ENCODE measurements at places on chromosomes 5 and 9.
A peak's percentile ranks its signal among the peaks of the same experiment; 100 is the strongest.

GRCh38 chr5:141788296-141788970, 89.8 kb downstream of the PCDH1 start:
- no peak for DNase-seq

- DNase-seq: no peak
Measured at GRCh38 chr5:142722146-142722545, 36.3 kb upstream of the FGF1 start.

GRCh38 chr5:154316223-154316935, 125.8 kb downstream of the GALNT10 start:
- no peak for DNase-seq

DNA sequence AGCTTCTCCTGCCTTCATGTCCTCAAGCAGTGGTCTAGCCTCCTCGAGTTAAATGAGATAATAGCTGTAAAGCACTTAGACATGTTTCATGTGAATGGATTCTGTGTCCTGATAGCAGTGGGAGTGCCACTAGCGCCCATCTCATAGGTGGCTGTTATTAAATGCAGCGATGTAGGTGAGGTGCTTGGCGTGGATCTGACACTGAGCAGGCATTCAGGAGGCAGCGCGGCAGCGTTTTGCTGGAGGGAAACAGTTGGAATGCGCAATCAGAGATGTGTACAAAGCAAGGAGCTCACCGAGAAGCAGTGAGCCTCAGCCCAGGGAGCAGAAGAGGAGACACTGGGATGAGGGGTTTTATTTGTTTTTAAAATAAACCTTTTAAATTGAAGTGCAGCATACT, 106.6 kb downstream of the RGS3 start:
- DNase-seq: no peak

DNA sequence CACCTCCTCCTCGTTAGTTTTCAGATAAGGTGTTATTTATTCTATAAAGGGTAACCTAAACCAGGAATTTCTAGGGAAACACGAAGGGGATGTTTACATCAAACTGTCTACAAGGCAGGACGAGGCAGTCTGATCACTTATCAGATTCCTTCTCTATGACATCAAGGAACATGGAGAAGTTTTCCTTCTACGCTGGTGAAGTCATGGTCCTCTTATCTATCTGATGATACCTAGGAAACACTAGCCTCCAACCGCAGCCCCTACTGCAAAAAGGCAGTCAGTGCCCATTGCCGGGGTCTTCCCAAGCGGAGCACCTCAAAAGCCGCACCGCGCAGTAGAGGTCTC, 1.5 kb downstream of the MPDZ start:
- no peak for DNase-seq

DNA sequence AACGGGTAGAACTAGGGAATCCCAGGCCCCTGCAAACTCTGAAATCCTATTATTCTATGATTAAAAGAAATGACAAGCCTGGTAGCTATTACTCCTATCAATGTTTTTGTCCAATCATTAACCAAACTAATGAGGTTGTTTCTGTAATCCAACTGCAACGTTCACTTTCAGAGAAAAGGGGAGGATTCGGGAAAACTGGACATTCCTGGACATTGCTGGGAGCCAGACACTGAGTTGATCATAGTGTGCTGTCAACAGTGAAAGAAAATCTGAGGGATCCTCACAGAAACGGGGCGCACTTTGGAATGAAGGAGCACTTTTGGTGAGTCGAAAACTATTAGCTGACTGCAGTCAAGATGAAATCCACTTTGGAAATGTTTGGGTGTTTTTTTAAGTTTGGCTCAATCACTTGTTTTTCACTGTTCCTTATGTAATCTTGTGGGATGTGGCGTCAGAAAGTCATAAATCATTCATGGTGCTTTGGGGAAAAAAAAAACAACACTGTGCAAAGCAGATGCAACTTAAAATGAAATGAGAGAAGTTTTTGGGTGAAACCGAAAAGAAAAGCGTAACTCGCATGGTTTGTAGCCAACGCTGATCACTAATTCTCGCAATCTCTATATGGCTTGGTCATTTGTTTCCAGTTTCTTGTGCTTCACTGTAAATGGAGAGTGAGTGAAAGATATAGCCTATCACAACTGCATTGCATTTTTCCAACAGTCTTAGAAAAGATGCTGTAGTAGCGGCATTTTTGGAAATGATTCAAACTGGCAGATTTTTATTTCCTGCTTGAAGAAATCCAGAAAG, 51.2 kb upstream of the ADRA1B start:
- no peak for DNase-seq

GRCh38 chr5:169993485-169993790, 13.1 kb upstream of the INSYN2B start:
- no peak for DNase-seq

DNA sequence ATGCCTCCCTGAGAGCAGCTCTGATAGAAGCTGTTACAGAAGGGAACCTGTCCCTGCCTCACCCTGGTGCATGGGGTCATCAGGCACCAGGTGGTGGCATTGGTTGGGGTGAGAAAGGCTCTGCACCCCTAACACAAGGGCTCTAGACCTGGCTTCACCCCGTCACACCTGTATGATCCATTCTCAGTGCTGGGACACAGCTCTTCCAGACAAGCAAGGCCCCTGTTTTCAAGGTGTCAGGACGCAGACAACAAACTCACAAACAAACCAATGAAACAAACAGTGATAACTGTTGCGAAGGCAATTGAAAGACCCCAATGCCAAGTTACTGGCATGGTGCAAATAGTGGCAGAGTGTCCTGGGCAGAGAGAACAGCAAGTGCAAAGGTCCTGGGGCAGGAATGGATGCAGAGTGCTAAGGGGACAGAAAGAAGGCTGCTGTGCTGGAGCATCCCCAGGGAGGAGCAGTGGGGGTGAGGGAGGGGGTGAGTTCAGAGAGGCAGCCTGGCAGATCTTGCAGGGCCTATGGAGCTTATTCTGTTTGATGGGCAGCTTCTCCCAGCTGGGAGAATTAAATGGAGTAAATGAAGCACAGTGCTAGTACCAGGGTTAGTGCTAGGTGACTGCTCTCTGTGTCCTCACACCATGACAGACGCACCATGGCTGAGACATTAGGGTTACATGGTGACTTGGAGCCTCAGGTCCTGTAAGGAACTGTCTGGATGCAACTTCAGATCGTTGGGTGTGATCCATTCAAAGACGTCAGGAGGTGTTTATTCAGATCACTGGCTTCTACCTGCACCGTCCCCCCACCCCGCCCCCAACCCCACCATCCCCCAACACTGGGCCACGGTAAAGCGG, 67.9 kb upstream of the UNC5A start:
- DNase-seq: no peak

GRCh38 chr9:104866191-104866590, 61.8 kb downstream of the ABCA1 start:
- DNase-seq: no peak

DNA sequence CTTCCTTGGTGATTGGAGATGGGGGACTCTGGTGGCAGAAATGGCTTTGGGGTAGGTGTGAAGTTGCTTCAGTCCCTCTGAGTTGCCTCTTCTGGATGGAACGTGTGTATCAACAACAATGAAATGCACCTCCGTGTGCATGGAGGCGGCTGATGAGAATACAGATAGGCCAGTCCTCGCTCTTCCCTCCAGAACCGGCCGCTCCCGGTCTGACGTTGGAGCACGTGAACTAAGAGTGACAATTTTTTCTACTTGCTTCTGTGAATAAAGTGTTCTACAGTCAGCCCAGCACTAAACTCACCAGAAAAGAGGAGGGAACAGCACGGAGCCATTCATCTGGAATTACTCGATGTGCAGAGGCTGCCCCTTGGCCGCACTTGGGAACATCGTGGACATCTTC, 90.7 kb downstream of the ANKRD33B start:
- DNase-seq: no peak

GRCh38 chr9:35717132-35717870, 14.7 kb downstream of the TLN1 start:
- no peak for DNase-seq

GRCh38 chr9:107975426-107976010, 485.9 kb upstream of the KLF4 start:
- DNase-seq: no peak

DNA sequence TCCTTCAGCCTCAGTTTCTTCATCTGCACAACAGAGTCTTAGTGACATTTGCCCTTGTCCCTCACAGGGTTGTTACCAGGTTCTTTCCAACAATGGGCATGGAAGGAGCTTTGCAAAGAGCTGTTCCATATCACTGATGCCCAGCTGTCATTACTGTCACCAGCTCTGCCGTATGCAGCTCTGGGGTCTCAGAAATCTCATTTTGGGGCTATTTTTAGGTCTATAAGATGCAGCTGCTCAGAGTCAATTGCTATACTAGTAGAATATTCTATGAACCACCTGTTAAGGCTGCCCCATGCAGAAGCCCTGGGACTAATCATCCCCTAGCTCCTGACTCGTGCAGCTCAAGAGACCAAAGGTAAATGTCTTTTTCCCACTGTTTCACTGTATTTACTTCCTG, 105.1 kb upstream of the TNPO1 start:
- DNase-seq: no peak

GRCh38 chr9:132768932-132769905, 99.0 kb downstream of the GTF3C4 start:
- peak; percentile 37 for DNase-seq

DNA sequence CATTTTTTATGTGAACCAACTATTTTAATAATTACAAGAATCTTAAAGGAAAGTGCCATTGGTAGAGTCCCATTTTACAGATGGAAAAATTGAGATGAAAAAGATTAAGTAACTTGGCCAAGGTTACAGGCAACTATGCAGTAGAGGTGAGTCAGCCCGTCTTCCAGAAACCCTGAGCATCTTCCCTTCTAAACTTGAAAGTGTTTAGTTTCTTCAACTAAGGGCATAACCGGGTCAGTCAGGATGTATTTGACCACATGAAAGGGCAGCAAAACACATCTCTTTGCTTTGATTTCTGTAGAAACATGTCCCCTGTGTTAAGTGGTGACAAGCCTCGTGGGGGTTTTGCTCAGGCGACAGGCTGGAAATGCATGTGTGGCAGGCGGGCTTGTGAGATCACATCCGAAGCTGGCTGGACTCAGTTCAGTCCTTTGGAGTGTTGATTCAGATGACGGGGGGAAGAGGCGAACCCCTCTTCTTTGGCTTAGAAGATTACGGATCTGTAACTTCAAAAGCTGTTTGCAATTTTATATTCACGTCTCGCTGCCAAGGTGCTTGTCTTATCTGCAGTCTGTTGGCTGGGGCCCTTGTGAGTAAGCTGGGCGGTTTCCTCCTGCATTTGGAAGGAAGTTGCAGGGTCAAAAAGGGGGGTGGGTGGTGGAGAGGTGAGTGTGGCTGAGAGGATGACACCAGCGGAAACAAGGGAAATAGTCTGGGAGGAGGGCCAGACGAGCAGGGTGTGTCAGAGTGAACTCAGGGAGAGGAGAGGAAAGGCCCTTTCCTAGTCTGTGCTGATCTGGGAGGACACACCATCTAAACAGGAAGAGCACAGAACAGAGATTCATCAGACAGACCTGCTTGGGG, 78.9 kb upstream of the RPS23 start:
- DNase-seq: no peak

DNA sequence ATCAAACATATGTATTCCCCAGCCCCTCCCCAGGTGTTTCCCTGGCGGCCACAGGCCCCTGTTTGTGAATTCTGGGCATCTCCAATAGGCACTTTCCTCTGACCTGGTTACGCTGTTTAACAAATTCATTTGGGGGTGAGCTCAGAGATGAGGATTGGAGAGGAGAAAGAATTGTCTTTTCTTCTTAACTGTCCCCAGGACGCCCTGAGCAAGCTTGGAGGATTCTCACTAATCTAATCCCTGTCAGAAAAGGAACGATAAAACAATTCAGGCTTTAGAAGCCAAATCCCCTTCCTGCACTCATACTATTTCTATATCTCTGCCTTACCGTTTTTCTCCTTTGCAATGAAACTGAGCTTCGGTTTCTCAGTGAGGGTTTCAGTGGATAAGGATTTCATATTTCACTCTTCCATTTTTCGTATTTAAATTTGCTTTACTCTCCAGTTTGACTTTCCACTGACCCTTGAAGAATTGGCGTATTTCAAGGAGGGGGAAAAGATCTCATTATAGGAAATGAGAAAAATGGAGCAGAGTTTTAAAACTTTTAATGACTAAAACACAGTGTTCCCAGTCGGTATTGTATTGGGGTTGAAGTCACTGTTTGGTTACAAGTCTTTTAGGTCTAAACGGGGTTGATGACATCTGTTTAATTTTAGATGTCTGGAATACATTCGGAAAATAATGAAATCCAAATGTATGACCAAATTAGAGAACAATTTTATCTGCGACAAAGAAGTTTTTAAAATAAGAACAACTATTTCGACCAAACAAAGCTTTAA, 180.1 kb downstream of the MACROH2A1 start:
- no peak for DNase-seq

GRCh38 chr9:34623374-34624235, 3.3 kb upstream of the DCTN3 start:
- DNase-seq: no peak
